ENCODE measurements at places on chromosomes 5 and 9. TPM values are rescaled to one million over a fixed set of nuclear protein-coding genes. Genes with fewer than 3 reads are reported as not detected.

Gene IFT74
- total RNA-seq: 7.8 TPM

Gene PFN3
- total RNA-seq: not detected

Gene MSX2
- total RNA-seq: not detected

GRCh38 chr5:114419959-114420358 is 58.1 kb downstream of the KCNN2 start:
- no peak for DNase-seq

DNA sequence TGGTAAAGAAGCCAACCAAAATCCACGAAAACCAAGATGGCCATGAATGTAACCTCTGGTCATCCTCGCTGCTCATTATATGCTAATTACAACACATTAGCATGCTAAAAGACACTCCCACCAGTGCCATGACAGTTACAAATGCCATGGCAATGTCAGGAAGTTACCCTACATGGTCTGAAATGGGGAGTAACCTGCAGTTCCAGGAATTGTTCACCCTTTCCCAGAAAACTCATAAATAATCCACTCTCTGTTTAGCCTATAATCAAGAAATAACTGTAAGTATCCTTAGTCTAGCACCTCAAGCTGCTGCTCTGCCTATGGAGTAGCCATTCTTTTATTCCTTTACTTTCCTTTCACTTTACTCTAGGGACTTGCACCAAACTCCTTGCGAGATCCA is 160.6 kb downstream of the EFNA5 start:
- DNase-seq: no peak

DNA sequence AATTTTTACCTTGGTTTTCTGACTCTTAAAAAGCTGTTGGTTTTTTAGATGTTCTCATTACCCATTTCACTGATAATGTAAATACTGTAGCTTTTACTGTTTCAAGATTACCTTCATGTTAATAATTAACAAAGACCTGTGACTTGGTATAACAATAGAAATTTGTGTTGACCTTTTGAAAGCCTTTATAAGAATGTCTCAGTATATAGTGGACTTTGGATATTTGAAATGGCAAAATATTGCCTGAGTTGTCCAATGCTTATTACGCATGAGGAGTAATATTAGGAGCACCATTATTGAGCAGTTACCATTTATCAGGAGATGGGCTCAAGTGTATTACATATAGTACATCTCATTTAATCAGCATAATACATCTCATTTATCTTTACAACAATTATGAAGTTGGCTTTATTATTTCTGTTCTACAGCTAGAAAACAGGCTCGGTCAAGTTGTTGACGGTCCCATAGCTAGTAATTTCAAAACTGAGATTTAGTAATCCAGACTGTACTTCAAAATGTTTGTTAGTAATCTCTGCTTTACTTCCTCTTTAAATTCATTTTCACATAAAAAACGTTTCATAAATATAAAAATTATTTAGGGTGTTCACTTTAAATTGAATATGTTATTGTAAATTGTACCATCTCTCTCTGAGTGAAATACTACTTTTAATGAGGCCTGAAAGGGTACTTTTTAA is 50.7 kb upstream of the FKTN start:
- DNase-seq: no peak

DNA sequence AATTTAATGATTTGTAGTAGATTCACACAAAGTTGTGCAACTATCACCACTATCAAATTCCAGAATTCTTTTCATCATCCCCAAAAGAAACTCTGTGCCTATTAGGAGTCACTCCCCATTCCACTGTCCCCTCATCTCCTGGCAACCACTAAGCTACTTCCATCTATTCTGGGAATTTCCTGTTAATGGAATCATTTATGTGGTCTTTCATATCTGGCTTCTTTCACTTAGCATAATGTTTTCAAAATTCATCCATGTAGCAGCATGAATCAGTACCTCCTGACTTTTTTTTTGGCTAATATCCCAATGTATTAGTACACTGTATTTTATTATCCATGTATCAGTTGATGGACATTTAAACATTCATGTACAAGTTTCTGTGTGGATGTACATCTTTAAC is 157.6 kb downstream of the TTC39B start:
- no peak for DNase-seq

GRCh38 chr5:147483961-147484707 is 25.7 kb downstream of the DPYSL3 start:
- DNase-seq: no peak

DNA sequence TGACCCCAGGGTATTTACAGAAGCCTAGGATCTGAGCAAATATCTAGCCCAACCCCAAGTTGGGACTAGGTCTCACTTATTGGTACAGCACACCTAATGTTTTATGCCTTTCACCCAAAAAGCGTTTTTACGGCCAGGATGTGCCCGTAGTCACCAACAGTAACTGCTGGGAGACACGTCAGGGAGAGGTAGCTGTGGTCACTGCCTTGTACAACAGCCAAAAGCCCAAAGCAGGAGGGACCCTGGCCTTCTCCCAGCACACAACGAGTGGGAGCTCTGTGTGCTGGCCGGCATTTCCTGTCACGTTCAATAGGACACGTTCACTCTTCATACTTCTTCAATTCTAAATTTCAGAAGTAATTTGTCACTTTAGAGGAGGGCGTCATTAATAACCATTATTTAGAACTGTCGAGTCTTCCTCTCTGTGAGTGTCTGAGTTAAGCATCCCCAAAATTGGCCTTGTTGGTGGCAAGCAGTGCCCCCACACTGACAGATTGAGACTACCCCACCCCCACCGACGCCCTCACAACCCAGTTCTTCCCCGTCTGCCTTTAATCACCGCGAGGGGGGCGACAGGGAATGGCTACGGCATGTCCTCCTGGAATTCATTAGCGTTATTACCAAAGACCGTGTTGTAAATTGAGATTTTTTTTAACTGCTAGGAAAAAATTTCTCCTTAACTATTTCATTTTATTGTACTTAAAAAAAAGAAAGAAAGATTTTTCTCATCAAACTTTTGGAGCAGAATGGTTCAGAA is 80.7 kb downstream of the MVB12B start:
- no peak for DNase-seq

- DNase-seq: no peak
Observed at GRCh38 chr9:75979362-75979761, 88.9 kb downstream of the PCSK5 start.

GRCh38 chr9:36559036-36559695 is 13.5 kb upstream of the MELK start:
- DNase-seq: no peak

DNA sequence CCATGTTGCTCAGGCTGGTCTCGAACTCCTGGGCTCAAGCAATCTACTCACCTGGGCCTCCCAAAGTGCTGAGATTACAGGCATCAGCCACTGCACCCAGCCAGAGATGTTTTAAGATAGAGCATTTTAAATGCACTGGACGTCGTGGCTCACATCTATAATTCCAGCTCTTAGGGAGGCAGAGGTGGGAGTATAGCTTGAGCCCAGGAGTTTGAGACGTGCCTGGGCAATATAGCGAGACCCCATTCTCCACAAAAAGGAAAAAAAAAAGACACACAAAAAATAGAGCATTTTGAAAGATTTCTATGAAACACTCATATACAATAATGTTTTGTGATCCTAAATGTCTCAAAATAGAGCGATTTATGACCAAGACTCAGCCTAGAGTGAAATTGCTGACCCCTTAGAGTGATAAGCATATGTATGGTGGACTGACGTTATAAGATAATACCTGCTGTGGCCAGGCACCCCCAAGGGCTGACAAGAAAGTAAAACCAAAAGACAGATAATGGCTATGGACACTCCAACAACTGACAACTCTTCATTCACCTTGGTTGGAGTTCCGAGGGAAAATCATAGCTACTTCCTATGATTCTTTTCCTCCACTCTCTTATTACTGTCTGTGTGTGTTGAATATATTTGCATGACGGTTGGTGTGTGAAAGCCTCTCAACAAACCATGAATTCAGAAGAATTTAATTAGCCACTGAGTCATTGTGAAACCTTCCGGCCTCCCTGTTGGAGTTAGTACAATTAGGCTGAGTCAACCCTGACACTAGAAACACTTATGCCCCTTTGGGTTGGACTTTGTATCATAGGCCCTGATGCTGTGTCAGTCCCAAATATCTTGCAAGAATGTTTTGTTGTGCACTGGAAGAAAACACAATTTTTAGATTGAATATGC is 526.5 kb upstream of the NUDT12 start:
- no peak for DNase-seq

GRCh38 chr9:82891321-82891720 is 171.6 kb downstream of the RASEF start:
- no peak for DNase-seq

GRCh38 chr5:170486371-170486770 is 17.4 kb upstream of the KCNIP1 start:
- DNase-seq: no peak

GRCh38 chr5:151739939-151740335 is 18.5 kb downstream of the ATOX1 start:
- no peak for DNase-seq

GRCh38 chr5:172931001-172931536 is 28.2 kb upstream of the RPL26L1 start:
- DNase-seq: no peak

GRCh38 chr5:61627531-61627930 is 295.5 kb downstream of the ZSWIM6 start:
- DNase-seq: no peak

DNA sequence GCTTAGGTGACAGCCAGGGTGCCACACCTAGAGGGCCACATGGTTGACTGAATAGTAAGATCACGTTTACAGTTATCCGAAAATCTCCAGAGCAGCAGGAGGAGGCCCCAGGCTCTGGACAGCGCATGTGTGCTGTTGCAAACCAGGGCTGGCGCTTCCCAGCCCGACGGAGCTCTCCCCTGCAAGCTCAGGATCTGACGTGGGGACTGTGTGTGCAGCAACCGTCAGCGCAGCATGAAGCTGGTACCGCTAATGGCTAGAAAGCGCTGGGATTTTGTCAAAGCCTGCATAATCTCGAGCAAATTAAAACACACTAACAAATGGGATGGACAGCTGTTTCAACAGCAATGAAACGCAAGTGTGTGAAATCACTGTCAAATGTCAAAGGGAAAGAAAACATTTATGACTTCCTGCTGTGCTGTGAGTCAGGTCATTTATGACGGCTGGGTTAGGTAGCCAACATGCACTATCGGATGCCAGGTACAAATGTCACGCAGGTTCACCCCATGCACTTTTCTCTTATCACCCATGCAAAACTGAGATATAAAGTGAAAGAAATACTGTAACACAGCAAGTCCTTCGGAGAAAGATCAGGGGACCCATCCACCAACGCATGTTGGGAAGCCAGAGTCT is 7.5 kb downstream of the SURF4 start:
- DNase-seq: no peak

- DNase-seq: no peak
Observed at GRCh38 chr9:95379630-95380029, 62.1 kb upstream of the FANCC start.

DNA sequence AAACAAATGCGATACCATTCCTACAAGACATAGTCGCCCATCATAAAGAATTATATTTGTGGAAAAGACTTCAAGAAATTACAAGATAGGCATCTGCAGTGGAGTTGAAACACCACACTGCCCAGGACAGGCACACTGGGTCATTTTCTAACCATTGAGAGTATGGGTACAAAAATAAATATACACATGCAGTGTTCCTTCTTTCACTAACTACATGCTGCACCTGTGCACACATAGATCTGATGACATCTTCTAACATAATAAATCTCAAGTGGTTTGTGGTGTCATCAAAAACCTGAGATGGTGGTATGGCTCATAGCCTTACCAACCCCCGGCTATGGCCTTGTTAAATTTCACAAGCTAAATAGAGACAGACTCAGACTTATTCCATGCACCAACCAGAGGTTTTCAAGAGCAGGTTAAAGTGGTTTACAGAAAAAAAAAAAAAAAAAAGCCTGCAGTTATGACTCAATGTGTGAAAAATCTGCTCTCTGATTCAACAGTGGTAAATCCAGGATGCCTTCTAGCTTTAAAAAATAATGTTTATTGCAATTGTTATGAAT is 12.4 kb upstream of the NFIB start:
- DNase-seq: no peak
